ENCODE measurements at places on chromosomes 7 and 10.

DNA sequence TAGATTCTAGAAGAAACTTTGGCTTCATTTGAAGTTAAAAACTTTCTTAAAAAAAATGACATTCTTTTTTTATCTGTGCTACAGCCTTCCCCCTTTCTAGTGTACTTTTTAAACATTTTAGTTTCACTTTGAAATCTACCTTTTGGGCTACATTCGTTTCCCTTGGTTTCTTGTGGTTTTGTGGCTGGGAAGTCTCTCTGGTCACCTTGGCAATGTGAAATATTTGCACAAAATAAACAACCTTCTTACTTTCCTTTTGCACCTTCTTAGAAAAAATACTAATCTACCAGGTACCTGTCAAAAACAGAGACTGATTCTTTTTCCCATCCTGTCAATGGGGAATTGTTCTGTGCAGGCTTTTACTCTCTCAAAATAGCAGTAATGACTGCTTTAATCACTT, 350.2 kb downstream of the GATA3 start:
- DNase-seq: no peak

- DNase-seq: no peak
Measured at GRCh38 chr7:17020250-17020649, 138.5 kb upstream of the AGR3 start.

GRCh38 chr7:41567731-41568114, 135.2 kb downstream of the INHBA start:
- no peak for DNase-seq

GRCh38 chr7:41007811-41008210, 695.1 kb downstream of the INHBA start:
- DNase-seq: no peak

- no peak for DNase-seq
Measured at GRCh38 chr10:48710647-48711275, 26.1 kb downstream of the WDFY4 start.

DNA sequence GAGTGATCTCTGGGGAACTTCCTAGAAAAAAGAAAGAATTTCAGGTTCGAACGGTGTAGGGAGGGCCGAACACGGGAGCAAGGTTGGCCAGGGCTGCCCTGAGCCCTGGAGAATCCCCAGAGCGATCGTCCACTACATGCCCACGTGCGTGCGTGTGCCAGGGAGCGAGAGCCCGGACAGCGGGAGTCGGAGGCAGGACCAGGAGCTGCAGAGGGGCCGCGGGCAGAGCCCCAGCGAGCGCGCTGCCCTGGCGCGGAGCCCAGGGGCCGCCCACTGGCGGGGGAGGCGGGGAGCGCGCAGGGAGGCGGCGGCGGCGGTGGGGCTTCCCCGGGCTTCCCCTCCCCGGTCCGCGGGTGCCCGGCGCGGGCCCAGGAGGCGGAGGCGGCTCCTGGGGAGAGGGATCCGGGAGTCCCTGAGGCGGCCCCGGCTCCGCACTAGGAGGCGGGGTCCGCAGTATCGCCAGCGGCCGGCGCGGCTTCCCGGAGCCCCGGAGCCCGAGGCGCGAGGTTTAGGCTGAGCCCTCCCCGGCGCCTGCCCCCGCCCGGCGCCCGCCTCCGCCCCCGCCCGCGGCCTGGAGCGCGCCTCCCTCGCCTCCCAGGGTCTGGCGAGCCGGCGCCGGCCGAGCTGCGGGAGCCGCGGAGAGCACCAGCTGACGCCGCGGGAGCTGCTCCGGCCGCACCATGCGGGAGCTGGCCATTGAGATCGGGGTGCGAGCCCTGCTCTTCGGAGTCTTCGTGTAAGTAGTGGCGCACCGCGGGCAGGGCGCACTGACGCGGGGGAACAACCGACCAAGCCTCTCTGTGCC, at the start of gene PLPP4:
Gene PLPP4 (plus strand): TSS at position 602 of the 805 bp plus-strand sequence. CDS start 79 bp downstream, at position 681.
- DNase-seq: no peak

- DNase-seq: no peak
Measured at GRCh38 chr10:4822208-4822607, 3.8 kb upstream of the AKR1E2 start.

- no peak for DNase-seq
Measured at GRCh38 chr7:151248346-151249033, at the start of gene SMARCD3. Gene SMARCD3, minus strand, starts transcription at chr7:151248694. Its CDS starts 132 bp downstream, at chr7:151248562.

GRCh38 chr7:84194484-84195271, at the start of gene SEMA3A:
Gene SEMA3A, minus strand, starts transcription at chr7:84194789. Its CDS starts 203 bp downstream, at chr7:84194586.
- DNase-seq: peak; percentile 9

DNA sequence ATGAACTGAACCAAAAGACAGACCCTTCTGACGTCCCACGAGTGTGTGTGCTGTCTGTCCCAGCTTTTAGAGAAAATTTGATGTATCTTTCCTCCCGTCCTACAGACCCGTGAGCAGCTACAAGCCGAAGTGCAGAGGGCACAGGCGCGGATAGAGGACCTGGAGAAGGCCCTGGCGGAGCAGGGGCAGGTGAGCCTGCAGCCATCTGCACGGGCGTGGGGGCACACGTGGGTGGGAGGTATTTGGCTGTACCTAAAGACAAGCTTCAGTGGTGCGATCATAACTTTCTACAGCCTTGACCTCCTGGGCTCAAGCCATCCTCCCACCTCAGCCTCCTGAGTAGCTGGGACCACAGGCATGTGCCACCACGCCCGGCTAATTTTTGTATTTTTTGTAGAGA, 41.7 kb upstream of the DPYSL4 start:
- DNase-seq: no peak

- peak; percentile 40 for DNase-seq
Measured at GRCh38 chr7:95549818-95550529, 46.3 kb downstream of the PDK4 start.

DNA sequence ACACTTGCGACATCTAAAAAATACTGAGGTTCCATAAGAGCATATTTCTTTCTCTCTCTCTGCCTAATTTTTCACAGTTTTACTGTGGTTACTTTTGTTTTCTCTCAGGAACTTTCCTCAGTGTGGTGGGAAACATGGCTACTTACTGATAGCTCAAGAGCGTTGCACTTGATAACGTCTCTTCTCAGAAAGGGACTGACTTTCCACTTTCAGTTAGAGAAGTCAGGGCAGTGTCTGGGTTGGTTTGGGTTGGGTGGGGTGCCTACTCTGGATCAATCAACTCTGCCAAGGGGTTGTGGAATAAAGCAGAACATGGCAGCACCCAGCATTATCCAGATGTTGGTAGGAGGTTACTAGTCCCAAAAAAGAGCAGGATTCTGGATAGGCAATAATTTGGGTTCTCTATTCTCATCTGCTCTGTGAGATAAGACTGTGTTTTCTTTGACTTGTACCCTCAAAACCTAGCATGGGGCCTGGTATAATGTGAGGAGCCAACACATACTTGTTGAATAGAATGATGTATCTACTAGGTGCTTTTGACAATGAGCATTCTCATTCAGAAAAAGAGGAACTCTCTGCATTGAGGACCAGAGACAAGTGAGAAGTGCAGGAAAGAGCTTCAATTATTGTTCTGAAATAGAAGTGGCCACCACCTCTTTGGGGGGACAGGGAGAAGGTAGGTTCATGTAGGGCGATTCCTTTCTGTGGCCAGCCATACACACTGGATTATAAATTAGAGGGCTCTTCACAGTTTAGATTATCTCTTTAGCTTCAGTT, 315.7 kb downstream of the REEP3 start:
- DNase-seq: no peak

DNA sequence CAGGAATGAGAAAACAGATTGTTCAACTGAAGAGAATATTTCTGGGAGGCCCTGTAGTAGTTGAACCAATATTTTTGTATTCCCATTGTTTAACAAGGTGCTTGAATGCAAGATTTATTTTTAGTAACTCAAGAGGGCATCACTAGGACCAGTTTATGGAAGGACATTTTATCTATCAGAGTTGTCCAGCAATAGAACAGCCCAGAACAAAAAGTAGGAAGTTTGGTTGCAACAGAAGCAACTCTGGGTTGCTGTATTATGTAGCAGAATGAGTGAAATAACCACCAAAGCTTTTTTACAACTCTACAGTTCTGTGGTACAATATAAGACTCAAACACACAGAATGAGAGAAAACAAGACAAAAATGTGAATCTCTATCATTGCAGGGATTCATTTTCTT, 34.7 kb downstream of the CPED1 start:
- DNase-seq: peak; percentile 58

DNA sequence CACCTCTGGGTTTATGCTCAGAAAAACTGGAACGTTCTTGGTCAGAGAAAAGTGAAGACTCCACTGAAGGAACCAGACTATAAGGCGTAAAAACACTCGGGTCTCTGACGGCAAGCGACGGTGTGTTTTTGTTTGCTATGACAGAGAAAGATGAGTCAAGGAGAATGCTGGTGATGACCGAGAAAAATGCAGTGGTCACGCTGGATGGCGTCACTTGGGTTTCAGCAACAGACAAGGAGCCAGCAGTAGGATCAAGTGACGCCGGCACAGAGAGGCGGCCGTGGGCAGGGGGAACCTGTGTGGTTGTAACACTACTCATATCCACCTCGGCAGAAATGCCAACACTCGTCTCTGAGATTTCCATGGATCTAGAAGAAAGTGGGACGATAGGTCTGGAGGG, 63.4 kb downstream of the KIAA1549 start:
- no peak for DNase-seq

GRCh38 chr10:128306535-128306934, 180.3 kb upstream of the MKI67 start:
- DNase-seq: no peak

- DNase-seq: no peak
Measured at GRCh38 chr10:124998624-124999291, 56.8 kb downstream of the ZRANB1 start.

GRCh38 chr7:7276161-7276560, 93.8 kb downstream of the C1GALT1 start:
- DNase-seq: no peak

GRCh38 chr10:102994531-102995295, 76.6 kb downstream of the CNNM2 start:
- DNase-seq: no peak

- no peak for DNase-seq
Measured at GRCh38 chr7:100167912-100168323, 499 bp downstream of the GAL3ST4 start.

GRCh38 chr7:123024989-123025758, 29.7 kb upstream of the TAS2R16 start:
- DNase-seq: no peak

- peak; percentile 96 for DNase-seq
Measured at GRCh38 chr10:124647421-124648130, 96.6 kb downstream of the FAM53B start.

GRCh38 chr7:20191391-20191869, 25.8 kb downstream of the MACC1 start:
- DNase-seq: no peak

- DNase-seq: no peak
Measured at GRCh38 chr7:2681929-2682799, 5.8 kb upstream of the AMZ1 start.

DNA sequence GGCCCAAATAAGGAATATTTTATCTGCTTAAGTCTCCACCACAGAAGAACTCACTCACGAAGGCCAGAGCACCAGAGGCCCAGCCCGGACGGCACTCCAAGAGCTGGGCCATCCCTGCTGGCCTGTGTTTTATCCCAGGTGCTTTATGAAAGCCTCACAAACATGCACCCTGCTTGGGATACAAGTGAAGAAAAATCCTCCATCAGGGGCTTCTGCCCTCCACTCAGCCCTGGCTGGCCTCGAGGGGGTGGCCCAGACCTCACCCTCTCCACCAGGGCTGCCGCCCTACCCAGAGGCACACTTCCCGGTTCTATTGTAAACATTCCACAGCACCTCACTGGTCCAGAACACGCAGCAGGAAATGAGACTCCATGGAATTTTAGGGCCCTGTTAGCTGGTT, 19.8 kb upstream of the DNAAF5 start:
- no peak for DNase-seq

DNA sequence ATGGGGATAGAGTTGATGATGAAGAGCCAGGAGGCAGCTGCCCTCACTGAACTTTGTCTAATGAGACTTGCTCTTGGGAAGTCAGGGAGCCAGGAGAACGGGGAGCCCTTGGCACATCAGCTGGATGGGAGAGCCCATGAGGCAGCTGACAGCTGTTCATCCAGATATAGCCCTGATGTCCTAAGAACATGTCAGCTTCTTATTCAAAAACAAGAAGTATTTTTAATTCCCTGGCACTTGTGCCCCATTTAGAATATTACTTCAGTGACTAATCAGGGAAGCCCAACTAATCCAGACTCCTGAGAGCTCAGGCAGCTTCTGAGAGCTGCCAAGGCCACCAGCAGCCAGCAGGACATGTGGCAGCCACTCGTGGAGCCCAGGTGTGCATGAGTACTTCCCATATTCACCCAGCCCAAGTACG, 363.4 kb downstream of the GRID1 start:
- no peak for DNase-seq

GRCh38 chr10:99937630-99938029, 72.1 kb downstream of the DNMBP start:
- no peak for DNase-seq

DNA sequence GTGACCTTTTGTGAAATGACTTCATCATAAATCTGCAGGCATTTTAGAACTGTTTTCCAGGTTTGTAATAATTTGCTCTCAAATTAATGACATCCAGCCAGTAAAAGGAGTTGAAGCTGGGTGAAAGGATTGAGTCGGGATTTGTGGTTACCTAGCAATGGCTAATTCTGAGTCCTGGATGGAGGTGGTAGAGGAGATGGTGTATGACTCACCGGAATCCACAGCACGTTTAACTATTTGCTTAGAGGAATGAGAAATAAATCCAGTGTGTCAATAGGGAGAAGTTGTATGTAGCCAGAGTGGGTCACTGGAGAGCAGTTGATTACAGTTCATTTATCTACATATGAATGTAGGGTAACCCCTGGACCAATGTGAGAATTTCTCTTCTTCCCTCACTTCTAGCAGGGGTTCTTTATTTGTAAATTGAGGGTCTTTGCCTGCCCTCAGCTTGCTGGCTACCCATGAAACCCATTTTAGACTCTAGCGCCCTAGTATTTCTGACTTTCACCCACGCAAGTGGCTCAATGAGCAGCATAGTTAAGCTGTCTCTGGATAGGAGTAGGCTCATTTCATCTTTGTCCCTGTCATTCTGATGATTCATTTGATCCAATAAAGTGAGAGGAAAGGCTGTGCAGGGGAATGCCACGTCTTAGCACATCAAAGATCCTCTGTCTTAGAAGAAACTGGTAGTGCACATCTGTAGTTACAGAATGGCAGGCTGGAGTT, 547.8 kb downstream of the SORCS3 start:
- no peak for DNase-seq

GRCh38 chr10:94138391-94138790, 144.7 kb downstream of the PLCE1 start:
- no peak for DNase-seq

GRCh38 chr7:81573128-81573527, 196.7 kb downstream of the HGF start:
- no peak for DNase-seq
